ENCODE measurements at places on chromosomes 4 and X. TPM values are rescaled to one million over a fixed set of nuclear protein-coding genes. Genes with fewer than 3 reads are reported as not detected.

The SSX4 gene
- not detected for total RNA-seq

The GC gene
- total RNA-seq, result not detected

- no peak for DNase-seq
Observed at GRCh38 chrX:4263030-4263803, 549.8 kb upstream of the PRKX start.

DNA sequence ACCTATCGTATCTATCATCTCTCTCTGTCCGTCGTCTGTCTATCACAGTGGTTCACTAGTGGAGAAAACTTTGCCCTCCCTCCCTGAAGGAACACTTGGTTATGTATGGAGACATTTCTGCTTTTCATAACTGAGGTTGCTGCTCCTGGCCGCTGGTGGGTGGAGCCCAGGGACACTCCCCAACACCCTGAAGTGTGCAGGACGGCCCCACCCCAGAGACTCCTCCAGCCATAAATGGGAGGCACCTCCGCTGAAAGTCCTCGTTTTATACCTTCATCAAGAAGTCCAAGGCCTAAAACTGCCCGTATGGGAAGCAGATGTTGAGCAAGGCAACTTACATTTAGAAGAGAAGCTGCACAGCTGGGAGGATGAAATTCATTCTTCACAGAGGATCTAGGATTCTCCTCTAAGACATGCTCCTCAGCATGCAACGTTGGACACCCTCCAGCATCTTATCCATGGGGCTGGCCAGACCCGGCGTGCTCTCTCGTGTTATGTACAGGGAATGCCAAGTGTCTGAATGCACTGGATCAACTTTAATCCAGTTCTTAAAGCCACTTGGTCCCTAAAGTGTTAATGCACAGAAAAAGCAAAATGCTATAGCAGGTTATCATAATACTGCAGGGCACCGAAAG, 43.5 kb downstream of the PRKX start:
- no peak for DNase-seq

DNA sequence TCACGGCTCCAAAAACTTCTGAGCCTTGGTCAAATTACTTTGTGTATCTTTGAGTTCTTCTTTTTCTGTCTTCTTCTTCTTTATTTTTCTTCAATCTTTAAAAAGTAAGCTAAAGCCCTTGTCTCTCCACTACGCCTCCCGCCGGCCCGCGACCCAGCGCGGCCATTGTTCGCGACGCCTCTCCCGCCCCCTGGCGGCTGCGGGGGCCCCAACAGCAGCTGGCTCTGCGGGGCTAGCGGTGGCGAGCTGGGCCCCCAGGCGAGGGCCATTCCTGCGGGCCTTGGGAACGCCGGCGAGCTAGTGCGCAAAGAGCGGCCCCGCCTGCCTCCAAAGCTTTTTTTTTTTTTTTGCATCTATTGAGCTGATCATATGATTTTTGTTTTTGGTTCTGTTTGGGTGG, 119.1 kb downstream of the TGIF2LX start:
- DNase-seq, result no peak
